ENCODE measurements at places on chromosomes 7 and 10. TPM values are rescaled to one million over a fixed set of nuclear protein-coding genes. Genes with fewer than 3 reads are reported as not detected.

SEMA4G gene
- 81.2 TPM for total RNA-seq

EN2 gene
- total RNA-seq, result 1.1 TPM

BCAP29 gene
- total RNA-seq, result 35.3 TPM

- DNase-seq, result no peak
These were observed 21.6 kb upstream of the WASL start for GRCh38 chr7:123770378-123770777.

DNA sequence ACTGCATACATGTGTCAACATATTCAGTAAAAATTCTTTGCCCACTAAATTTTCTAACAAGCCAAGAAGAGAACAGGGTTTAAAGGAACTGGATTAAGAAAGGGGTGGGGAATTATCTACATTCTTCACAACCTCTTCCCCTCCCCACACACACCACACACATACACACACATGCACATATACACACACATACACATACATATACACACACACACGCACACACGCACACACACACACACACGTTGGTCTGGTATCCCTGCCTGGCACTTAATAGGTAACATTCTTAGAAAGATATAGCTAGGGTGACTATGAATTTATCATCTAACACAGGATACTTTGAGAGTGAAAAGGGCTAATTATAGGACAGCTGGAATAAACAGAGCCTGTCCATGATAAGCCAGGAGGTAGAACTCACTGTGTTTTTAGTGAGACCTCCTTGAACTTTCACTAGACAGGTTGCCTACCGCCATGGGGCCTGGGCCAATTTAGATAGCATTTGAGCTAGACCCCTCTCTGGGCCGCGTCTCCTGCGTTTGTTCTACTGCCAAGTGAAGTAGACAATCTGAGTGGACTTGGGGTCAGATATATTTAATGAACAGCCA is 33.1 kb upstream of the EPC1 start:
- no peak for DNase-seq

DNA sequence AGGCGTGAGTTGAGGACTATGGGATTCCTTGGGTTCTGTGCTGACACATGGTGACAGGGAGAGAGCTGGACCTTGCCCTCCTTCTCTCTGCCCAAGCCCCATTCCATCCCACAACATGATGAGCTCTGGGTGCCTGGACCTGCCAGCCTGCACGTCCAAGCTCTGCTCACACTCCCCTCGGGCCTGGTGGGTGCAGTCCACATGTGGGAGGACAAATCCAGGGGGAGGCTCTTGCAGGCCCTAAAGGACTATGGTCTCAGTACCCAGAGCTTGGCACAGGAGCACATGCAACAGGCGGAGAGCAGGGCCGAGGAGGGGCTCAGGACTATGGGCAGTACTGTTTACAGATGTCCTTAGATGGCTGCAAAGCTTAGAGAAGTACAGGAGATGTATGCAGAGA is 91.4 kb downstream of the CLEC2L start:
- DNase-seq, result no peak

GRCh38 chr7:70833726-70834125 is 298.2 kb upstream of the GALNT17 start:
- no peak for DNase-seq

- DNase-seq, result no peak
These were observed 151.5 kb downstream of the LRRTM3 start for GRCh38 chr10:67077376-67077775.

GRCh38 chr10:127987467-127988380 is 80.8 kb downstream of the PTPRE start:
- DNase-seq, result no peak

- no peak for DNase-seq
These were observed 195.7 kb upstream of the GPR26 start for GRCh38 chr10:123470336-123470921.

- DNase-seq, result no peak
These were observed 163.7 kb downstream of the AGMO start for GRCh38 chr7:15397922-15398760.

DNA sequence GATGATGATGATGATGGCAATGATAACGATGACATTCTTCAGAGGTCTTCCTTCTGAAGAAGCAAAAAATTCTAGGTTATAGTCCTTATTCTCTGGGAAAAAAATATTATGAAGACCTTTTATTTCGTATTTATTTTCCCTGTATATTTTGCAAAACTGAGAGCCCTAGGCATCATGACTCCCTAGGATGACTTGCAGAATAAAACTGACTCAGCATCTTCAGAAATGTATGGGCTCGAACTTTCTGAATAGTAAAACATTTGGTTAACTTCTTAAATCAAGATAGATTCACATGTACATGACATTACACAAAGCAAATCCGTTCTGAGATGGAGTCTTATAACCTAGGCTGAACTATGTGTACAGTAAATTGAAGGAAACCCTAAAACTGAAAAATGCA is 29.4 kb downstream of the DKK1 start:
- DNase-seq, result no peak
